ENCODE measurements at places on chromosomes 3 and 15.

GRCh38 chr3:53547327-53547726 is 52.9 kb downstream of the CACNA1D start:
- no peak for DNase-seq

- no peak for DNase-seq
Measured at GRCh38 chr3:153150991-153151390, 11.0 kb upstream of the RAP2B start.

DNA sequence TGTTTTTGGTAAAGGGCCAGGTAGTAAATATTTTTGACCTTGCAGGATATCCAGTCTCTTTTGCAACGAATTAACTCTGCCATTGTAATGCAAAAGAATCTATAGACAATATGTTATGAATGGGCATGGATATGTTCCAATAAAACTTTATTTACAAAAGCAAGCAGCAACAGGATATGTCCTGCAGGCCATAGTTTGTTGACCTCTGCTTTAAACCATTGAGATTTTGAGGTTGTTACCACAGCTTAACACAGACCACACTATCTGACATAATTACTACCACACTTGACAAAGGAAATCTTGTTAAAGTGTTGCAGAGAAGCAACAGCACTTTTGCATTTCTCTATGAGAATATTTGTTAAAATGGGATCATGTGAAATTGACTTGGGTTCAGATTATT is 349.3 kb downstream of the ERC2 start:
- no peak for DNase-seq

GRCh38 chr15:87576486-87577176 is 679.9 kb downstream of the NTRK3 start:
- no peak for DNase-seq

DNA sequence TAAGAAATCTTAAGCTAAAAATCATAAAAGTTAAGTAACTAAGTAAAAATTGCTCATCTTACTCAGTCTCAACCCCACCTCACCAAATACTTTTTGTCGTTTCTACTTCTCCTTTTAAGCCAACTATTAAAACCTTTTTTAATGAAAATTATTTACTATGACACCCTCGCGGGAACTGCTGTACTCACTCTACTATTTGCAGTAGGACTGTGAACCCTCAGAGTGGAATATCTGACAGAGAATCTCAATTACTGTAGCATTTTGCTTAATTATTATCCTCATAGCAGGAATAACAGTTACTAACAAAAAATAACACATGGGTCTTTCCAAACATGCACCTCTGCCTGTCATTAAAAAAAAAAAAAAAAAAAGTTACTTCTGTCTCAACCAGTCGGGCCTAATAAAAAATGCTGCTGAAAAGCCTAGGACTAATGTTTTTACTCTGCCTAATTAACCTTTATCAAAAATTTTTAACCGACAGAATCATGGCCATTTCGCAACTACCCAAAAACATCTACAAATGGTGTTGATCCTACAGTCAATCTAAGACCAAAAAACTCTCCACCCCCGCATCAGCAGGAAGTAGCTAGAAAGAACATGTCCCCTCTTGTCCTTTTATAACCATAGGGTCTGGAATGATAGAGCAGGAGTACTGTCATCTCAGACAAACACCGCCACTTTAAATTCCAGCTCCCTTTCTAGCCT is 10.2 kb downstream of the ALDH1L1 start:
- no peak for DNase-seq

- DNase-seq: no peak
Measured at GRCh38 chr3:129370248-129370964, 58.0 kb downstream of the EFCAB12 start.

GRCh38 chr15:75713338-75713895 is 769 bp upstream of the CSPG4 start:
- DNase-seq: peak; percentile 54

- DNase-seq: no peak
Measured at GRCh38 chr3:184218814-184219213, 10.6 kb upstream of the VWA5B2 start.

- DNase-seq: no peak
Measured at GRCh38 chr3:181932039-181932438, 220.3 kb downstream of the SOX2 start.

DNA sequence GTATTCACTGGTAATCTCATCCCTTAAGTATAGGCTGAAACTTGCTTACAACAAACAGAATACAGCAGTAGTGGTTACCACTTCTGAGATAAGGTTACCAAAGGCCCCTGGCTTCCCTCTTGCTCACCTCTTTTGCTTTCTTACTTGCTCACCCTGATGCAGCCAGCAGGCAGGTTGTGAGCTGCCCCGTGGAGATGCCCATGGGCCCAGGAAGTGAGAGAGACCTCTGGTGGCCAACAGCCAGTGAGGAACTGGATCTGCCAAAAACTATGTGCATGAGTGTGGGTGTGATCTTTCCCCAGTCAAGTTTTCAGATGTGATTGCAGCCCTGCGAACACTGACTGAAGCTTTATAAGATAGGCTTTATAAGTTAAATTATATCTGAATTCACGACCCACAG is 48.7 kb downstream of the NMNAT3 start:
- DNase-seq: peak; percentile 21

GRCh38 chr15:22880981-22881738 is 42.7 kb downstream of the NIPA2 start:
- DNase-seq: no peak

GRCh38 chr15:94029495-94029894 is 201.9 kb upstream of the MCTP2 start:
- peak; percentile 12 for DNase-seq

DNA sequence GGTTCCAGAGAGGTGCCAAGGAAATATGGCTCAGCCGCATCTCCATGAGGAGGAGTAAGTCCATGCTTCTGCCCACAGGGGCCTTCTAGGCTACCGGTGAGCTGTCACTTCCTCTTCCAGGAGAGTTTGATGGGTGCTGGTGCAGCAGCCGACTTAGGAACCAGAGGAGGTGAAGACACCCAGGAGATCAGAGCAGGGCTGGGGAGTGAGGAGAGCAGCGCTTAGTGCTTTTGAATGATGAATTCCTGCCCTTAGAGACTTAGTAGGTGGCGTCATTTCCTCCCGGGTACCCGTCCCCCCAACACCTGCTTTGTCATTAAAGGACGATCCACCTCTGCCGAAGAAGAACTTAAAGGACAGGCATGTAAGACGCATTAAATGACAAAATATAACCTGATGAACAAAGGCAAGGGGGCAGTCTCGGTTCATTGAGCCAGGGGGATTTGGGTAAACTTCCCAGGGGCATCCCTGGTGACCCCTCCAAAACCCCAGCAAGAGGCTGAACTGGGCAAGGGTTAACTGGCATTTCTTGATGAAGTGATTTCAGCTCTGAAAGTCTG is 67.6 kb downstream of the HES1 start:
- no peak for DNase-seq

DNA sequence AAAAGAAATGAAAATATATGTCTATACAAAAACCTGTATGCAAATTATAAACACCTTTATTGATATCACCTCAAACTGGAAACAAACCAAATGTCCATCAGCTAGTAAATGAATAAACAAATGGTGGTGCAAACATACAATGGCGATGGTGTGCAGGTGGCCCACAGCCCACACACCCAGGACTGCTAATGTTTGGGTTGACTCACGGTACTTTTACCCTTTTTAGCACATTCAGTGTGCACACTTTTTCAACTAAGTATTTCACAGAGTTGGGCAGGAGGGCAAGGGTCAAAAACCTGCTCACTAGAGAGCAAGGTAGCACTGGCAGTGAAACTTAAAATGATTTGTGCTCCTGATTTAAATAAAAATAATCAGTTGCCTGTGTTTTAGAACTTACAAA is 123.1 kb upstream of the BHLHE40 start:
- DNase-seq: no peak

- DNase-seq: no peak
Measured at GRCh38 chr15:77836906-77837648, 204.4 kb upstream of the LINGO1 start.

GRCh38 chr3:39671600-39671999 is 137.8 kb upstream of the MYRIP start:
- DNase-seq: no peak

- no peak for DNase-seq
Measured at GRCh38 chr3:124453189-124453588, 277.1 kb upstream of the UMPS start.

GRCh38 chr3:134445636-134446035 is 40.1 kb downstream of the ANAPC13 start:
- DNase-seq: peak; percentile 84

DNA sequence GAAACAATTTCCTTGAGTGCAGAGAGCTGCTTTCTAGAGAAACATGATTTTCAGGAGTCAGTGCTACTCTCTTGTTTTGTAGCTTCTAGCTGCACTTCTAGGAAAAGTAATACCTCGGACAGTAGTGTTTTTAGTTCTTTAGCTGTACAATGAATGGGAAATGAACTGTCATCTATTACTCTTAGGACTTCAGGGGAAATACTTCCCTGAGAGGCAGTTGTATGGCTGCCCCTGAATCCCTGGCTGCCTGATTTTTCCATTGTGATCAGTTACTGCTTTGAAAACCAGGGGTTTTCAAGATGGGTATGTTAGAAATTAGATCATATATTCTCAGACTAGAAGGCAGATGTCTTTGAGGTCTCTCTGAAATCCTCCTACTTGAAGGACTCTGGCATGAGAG is 200.3 kb upstream of the SEMA6D start:
- DNase-seq: peak; percentile 21

GRCh38 chr3:177770383-177771230 is 573.3 kb upstream of the TBL1XR1 start:
- no peak for DNase-seq

- DNase-seq: no peak
Measured at GRCh38 chr15:72078887-72079286, 39.1 kb downstream of the MYO9A start.

- no peak for DNase-seq
Measured at GRCh38 chr3:36319680-36320079, 60.6 kb upstream of the STAC start.

- peak; percentile 18 for DNase-seq
Measured at GRCh38 chr15:80106051-80106450, 46.6 kb downstream of the ZFAND6 start.

DNA sequence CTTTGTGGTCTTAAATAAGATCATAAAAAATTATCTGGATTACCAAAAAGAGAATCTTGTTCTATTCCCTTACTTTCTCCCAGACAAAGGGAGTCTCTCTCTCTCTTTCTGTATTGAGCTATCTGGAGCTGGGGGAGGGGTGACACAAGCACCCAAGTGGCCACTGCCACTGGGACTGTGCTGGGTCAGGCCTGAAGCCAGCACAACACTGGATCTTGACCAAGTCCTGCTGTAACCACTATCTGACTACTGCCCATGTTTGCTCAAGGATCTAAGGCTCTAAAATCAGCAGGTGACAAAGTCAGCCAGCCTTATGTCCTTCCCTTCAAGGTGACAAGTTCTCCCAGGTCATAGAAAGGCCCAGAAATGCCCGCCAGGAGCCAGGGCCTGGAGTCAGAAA is 75.0 kb upstream of the SPATA16 start:
- DNase-seq: no peak

DNA sequence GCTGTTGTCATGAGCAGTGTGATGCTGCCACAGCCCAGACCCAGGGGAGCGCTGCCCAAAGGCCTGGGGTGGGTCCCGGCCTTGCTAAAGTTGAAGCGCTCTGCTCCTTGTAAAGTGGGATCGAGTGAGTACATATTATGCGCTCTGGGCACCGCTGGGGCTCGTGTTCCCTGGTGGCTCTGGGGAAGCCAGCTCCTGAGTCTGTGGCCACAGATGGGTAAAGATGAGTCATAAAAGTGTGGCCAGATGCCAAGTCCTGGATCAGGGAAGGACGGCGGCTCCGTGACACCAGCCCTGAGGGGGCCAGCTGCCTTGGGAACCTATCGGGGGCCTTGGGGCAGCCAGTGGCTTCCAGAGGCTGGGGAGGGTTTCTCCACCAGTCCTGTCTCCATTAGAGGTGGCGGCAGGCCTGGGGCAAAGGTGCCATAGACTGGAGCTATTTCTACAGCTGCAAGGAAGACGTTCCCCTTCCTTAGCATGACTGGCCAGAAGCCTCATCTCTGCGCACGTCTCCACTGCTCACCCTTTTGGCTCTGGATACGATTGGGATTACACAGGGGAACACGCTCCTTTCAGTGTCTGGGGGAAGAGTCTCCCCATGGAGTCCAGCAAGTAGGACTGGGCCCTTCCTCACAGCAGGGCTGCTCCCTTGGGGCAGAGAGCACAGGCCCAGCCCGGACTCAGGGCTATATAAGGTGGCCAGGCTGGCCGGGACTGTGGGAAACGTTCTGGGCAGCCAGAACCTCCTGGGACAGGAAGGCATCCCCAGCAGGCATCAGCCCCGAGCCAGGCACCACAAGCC is 1.2 kb upstream of the ITIH4 start:
- peak; percentile 63 for DNase-seq

DNA sequence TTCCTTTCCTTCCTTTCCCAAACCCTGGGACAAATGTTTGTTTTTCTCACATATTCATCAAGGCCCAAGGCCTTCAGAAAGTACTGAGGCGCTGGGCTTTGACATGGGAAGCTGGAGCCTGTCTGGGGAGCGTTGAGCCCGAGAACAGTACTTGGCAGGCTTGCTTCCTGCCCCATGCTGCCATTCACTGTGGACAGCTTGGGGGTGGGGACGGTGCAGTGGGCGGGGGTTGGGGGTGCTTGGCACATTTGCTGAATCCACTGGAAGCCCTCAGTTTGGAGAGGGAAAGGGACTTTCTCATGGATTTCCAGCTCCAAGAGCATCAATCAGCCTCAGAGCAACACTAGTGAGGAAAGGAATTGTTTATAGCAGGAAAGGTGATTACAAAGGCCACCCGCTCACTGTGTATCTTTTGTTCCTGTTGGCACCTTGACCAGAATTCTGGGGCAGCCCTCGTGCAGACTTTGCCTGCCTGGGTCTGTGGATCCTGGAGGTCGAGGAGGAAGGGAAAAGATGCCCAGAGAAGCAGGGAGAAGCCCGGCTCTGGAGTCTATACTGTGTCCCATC is 199.8 kb upstream of the RGMA start:
- no peak for DNase-seq

DNA sequence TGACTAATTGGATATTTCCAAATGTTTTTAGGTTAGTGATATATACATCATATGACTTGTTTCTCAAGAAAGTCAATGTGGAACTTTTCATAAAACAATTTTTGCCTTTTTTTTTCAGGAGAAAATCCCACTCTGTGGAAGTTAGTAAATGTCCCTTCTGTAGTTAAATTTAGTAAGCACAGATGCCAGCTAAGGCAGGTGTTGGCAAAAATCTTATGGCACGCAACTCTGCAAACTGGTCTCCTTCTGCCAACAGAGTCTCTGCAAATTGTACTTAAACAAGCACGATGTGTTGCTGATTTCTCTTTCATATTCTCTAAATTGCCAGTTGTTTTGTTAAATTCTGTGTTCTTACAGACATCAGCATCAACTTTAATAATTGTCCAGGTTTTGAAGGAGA is 233.8 kb downstream of the IL5RA start:
- no peak for DNase-seq

Measured in choroid plexus epithelial cell (primary cell).